Stimulated activated CD4-positive, alpha-beta T cell treated with anti-CD3 and anti-CD28 coated beads, Interleukin-15, amount 100 ng/mL, for 1 hour (primary cell): ENCODE measurements at places on chromosomes 1 and 21.

GRCh38 chr1:86258101-86258500 lies 101.5 kb upstream of the COL24A1 start:
- DNase-seq, result no peak

GRCh38 chr21:44392916-44393315 lies 39.5 kb downstream of the TRPM2 start:
- DNase-seq, result no peak

DNA sequence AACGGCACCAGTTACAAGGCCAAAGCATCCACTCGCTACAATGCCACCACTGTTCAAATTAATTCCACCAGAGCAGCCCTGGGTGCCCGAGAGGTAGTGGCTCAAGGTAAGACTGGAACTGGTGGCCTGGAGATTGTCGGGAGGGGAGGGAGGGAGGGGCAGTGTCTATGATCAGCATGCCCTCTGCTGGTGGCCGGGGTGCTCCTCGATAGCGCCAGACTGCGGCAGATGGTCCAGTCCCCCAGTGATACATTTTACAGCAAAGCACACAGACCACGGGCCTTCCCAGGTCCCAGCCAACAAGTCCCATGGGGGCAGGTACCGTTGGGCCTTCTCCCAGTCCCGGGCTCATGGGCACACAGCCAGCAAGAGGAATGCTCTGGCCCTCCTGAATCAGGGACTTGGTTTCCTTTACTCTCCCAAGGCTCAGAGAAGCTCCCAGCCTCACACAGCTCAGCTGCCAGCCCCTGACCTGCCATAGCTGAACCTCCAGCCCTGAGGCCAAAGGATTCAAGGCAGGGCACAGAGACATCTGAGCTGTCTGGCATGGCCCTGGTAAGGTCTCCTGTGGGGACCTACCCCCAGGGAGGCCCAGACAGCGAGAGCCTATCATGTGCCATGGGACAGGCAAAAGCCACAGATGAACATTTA lies 15.3 kb downstream of the ACOT7 start:
- no peak for DNase-seq

DNA sequence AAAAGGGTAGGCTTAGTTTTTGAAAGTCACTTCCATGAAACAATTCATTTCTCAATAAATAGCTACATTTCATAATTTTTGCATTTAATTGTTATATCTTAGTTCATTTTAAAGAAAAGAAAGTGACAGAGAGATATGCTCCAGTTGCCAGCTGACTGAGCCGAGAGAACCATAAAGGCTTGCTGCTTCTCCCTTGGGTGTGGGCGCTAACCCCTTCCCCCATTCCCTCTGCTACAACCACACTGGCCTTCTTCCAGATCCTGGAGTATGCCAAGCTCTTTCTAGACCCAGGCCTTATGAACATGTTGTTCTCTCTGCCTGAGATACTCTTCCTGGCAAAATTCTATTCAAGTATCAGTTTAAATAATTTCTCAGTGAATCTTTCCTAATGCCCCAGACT lies 12.3 kb downstream of the SORT1 start:
- no peak for DNase-seq

DNA sequence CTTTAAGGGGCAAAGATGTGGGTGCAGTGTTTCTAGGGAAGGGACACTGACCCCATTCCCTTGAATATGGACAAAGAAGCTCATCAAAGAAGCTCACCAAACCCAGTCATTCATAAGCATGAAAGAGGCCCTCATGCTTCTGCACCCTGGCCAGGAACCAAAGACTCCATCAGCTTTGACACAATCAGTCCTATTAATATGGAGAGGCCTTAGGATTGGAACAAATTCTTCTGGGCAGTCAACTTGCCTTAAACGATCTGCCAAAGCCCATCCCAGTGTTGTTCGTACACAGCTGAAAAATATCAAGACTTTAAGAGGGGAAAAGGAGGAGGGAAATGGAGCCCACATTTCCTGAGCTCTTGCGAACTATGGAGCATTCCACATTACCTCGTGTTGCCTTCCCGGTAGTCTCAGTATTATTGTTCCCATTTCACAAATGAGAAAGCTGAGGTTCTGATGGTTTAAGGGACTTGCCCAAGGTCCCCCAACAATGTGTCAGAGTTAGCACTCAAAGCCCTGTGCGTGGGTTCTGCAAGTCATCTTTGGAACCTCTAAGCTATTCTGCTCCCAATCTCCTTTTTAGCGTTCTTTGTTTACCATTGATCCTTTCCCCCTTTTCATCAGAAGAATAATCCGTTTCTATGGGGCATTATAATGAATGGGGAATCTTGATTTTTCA lies 161.9 kb downstream of the ZBTB18 start:
- DNase-seq, result no peak

- no peak for DNase-seq
These were observed 76.6 kb downstream of the HSPA13 start for GRCh38 chr21:14306126-14306907.

DNA sequence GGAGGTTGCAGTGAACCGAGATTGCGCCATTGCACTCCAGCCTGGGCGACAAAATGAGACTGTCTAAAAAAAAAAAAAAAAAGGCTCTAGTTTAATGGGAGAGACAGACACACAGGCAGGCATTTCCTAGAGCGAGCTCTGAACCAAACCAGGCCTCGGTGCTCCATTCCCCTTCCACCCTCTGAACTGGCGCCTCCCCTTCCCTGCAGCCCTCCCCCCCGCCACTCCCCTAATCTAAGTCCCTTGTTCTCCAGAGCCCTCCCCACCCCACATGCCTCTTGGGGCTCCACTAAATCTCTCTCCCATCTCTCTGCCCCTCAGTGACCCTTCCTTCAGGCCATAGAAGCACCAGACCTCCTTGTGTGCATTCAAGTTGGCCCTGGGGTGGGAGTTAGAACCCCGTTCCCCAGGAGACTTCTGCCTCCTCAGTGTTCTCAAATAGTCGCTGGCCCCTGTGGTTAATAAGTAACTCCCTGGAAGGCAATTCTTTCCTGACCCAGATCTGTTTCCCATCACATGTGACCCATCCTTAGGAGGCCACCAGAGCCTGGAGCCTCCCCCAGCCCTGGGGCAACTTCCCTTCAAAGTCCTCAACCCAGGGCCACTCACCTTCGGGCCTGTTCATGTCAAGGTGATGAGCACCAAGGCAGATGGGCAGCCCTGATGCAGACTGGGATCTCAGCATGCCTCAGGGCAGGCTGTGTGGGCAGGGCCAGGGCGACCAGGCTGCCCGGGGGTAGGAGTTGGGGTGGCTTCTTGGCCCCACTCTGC lies 42.6 kb upstream of the EPB41 start:
- no peak for DNase-seq

GRCh38 chr1:175555266-175555665 lies 188.1 kb downstream of the TNR start:
- no peak for DNase-seq

- DNase-seq, result no peak
These were observed 24.5 kb downstream of the PROK1 start for GRCh38 chr1:110475362-110476027.

GRCh38 chr21:36073181-36073580 lies 3.4 kb downstream of the CBR1 start:
- DNase-seq, result no peak

DNA sequence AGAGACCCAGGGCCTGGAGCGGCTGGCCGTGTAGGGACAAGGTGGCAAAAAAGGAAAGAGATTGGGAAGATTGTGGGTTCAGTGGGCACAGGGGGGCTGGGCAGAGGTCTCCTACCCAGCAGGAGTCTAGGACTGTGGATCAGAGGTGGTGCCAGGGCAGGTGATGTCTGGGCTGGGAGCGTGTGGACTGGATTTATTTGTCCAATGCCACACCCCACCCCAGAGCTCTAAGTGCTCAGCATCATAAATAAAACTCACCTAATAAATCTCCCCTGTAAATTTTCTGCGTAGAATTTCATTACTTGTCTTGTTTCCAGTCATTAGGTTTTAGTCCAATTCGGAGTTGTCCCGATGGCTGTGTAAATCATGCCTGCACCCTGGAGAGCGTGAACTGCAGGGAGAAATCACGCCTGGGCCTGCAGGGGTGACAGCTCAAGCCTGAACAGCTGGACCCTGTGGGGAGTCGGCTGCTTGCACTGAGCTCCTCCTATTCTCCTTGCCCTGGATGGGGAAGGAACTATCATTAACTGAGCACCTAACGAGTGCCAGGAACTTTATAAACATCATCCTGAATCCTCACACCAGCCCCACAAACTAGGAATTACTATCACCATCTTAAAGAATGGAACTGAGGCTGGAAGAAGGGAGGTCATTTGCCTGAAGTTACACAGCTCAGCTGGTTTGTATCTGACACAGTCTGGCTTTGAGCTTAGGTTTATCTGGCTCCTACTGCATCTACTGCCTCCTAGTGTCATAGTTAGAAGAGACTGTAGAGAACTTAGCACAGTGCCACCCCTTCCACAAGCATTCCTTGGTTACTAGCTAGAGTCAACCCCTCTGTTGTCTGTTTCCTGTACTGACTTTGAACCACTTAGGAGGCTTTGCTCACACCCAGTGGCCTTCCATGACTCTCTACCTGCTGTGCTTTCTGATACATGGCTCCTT lies 25.0 kb upstream of the POU3F1 start:
- no peak for DNase-seq

DNA sequence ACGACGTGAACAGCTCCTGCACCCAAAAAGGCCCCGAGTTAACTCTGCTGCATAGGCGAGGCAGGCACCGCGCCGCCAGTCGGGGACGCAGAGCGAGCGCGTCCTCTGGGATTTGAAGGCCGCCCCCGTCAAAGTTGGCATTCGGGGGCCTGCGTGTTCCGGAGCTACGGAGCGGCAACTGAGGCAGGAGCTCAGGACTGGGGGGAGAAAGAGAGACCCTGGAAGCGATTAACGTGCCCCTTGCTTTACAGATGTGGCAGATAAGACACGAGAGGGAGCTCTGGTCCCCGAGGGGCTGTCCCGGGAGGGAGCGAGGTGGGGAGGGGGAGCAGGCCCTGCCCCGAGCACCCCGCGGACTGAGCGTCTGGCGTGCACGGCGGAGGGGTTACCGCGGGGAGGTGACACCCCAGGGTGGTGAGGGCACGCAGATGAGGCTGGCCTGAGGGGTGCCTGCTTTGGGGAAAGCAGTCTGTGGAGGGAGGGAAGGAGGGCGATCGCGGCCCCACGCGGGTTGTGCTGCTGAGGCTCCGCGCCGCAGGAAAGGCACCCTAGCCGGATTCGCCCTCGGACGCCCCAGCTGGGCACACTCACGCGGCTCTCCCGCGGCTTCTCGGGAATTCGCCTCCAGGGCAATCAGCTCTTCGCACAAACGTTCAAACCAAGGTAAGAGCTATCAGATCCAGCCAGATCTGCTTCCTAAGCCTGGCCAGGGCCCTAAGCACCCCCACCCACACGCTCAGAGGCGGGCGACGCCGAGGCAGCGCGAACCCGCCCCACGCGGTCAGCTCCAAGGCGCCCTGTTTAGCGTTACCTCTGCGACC lies 26.5 kb downstream of the ACTA1 start:
- no peak for DNase-seq

DNA sequence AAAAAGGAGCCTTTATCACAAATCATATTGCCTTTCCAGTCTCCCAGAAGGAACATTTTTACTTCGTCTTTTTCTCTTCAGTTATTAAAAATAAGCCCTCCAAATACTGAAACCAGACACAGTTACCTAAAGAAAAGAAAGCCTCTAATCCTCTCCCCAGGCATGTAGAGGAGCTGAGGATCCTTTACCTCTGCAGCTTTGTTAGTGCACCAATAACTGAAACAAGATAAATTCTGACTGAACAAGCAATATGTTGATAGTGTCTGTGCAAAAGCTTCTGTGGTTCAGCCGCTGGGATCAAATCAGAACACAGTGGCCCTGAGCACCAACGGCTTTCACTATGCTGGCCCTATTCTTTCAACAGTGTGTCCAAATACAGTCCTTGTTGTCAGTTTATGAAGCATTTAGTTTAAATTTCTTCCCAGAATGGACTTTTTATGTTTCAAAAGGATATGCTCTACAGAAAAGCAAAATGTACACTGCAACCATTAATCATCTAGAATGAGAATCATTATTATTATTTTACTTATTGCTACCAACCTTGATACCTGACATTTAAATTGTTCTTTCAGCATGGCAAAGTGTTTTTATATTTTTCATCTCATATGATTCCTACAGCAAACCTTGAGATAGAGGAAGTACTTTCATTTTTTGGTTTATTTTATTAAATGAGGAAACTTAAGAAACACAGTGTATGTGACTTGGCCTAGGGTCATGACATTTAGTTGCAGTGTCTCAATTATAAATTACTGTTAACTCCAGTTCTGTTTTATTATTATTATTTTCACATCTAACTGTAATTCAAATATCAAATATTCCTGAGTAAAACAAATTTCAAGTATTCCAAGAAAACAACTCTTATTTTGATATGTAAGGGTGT lies 217.9 kb downstream of the NEGR1 start:
- DNase-seq, result no peak

GRCh38 chr1:228337711-228338520 lies 68.7 kb downstream of the TRIM11 start:
- DNase-seq, result no peak
